ENCODE measurements at places on chromosomes 6 and 20. TPM values are rescaled to one million over a fixed set of nuclear protein-coding genes. Genes with fewer than 3 reads are reported as not detected.

- no peak for DNase-seq
- H3K27ac ChIP-seq: no peak overlapping the region
- H3K27me3 ChIP-seq: no peaks in the 10 kb centered on the region
- peaks cover 9% of the 10 kb centered on the region for H3K36me3 ChIP-seq
Observed at GRCh38 chr6:107032051-107032450, 4.1 kb downstream of the MTRES1 start.

ABHD16B gene
- not detected for polyA plus RNA-seq

DNA sequence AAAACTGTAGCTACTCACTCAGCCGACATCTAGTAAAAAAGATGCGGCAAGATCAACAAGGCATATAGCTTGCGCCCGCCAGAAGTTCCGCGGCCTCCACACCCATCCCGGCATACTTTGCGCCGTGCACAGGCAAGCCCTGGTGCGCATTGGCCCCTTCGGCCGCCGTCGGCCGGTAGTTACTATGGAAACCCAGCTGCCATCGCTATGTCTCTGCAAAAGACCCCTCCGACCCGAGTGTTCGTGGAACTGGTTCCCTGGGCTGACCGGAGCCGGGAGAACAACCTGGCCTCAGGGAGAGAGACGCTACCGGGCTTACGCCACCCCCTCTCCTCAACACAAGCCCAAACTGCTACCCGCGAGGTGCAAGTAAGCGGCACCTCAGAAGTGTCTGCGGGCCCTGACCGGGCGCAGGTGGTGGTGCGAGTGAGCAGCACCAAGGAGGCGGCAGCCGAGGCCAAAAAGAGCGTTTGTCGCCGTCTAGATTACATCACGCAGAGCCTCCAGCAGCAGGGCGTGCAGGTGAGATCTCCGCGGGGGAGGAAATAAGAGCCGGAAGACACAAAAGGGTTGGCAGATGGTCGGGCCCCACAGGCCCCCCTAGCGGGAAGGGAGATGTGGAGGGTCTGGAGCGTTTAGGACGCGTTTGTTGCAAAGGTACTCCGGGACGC lies at the start of gene IRAK1BP1:
IRAK1BP1 (plus strand) TSS at position 182 of the 671 bp plus-strand sequence; CDS start at position 208, 26 bp downstream.
- H3K36me3 ChIP-seq: peaks cover 7% of the 10 kb centered on the region
- H3K4me1 ChIP-seq: no peaks in the 10 kb centered on the region
- DNase-seq: peak; percentile 86
- peak within 1 kb of the TSS; percentile 74 for H3K27ac ChIP-seq

SOX4 gene
- 32.0 TPM for polyA plus RNA-seq

DTNBP1 gene
- polyA plus RNA-seq: 20.9 TPM

- no peak for DNase-seq
- H3K27ac ChIP-seq: no peak overlapping the region
- peaks cover 5% of the 10 kb centered on the region for H3K4me1 ChIP-seq
- peaks cover 2% of the 10 kb centered on the region for H3K36me3 ChIP-seq
- no peak overlapping the region for H3K4me3 ChIP-seq
Observed at GRCh38 chr20:25535762-25536161, 49.6 kb downstream of the NINL start.

DNA sequence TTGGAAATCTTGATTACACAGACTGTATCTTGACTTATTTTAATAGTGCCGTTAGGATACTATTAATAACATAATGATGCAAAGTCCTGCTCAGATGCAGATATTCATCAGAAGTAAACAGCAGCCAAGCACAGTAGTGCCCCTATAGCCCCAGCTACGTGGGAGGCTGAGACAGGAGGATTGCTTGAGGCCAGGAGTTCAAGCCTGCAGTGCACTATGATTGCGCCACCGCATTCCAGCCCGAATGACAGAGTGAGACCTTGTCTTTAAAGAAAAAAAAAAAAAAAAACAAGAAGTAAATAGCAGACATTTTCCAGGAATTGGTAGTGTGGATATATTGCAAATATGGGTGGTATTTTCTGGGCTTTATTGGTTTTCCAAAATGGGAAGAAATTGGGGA lies 61.8 kb downstream of the TULP4 start:
- peaks cover 5% of the 10 kb centered on the region for H3K36me3 ChIP-seq
- H3K4me3 ChIP-seq: no peak overlapping the region
- H3K4me1 ChIP-seq: no peaks in the 10 kb centered on the region
- H3K27me3 ChIP-seq: no peaks in the 10 kb centered on the region
- no peak overlapping the region for H3K27ac ChIP-seq

TCP11 gene
- 0.09 TPM for polyA plus RNA-seq

DSP gene
- polyA plus RNA-seq: 153 TPM
